NCI-H510A (cell line): ENCODE measurements at places on chromosomes 12 and 14.

DNA sequence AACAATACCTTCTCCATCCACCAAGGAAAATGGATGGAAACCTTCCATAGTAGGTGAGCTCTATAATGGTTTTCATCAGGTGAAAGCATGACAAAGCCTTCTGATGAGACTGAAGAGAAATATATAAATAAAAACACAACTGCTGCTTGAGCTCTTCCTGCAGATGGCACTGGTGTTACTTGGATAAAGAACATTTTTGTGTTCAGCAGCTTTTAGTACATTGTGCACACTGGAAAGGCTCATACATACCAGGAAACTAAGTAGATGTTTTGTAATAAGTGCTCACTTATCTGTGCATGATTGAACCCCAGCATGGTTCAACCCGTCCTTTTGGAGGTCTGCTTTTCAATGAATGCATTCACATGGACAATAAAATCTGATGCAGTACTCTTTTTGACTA, 357.3 kb upstream of the MIS18BP1 start:
- no peak for DNase-seq

- DNase-seq = no peak
Observed at GRCh38 chr14:77314043-77314442, 6.6 kb downstream of the POMT2 start.

DNA sequence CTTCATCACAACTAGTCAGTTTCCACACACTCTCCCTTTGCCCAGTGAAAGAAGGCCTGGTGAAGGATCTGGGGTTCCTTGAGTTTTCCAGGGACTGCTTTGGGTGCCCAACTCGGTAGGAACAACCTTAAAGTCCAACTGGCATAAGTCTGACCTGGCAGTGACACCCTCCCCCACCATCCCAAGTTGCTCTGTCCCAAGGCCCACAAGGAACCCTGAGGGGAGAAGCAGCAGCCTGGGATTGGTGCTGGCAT, 1.6 kb downstream of the KMT2D start:
- no peak for DNase-seq

- DNase-seq = no peak
Observed at GRCh38 chr14:73878436-73878835, 8.2 kb upstream of the ZNF410 start.

GRCh38 chr14:21880918-21881317, 207.3 kb upstream of the OR4E1 start:
- no peak for DNase-seq

GRCh38 chr14:87732562-87732961, 260.4 kb downstream of the GALC start:
- no peak for DNase-seq

DNA sequence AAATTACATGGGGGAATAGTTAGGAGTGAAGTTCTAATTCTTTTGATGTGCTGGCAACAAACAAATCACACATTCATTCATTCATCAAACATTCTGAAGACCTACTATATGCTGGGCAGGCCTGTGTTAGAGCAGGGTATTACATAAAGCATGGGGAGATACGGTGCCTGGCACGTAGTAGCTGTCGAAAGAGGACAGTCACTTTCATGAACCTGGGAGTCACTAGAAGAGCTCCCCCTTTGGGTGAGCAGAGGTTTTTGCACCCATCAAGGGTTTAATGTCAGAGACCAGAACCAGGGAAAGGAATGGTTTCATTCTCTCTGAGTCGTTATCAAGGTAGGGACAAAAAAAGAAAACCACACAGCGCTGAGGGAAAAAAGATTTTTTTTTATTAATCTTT, 10.0 kb downstream of the LHX5 start:
- no peak for DNase-seq

DNA sequence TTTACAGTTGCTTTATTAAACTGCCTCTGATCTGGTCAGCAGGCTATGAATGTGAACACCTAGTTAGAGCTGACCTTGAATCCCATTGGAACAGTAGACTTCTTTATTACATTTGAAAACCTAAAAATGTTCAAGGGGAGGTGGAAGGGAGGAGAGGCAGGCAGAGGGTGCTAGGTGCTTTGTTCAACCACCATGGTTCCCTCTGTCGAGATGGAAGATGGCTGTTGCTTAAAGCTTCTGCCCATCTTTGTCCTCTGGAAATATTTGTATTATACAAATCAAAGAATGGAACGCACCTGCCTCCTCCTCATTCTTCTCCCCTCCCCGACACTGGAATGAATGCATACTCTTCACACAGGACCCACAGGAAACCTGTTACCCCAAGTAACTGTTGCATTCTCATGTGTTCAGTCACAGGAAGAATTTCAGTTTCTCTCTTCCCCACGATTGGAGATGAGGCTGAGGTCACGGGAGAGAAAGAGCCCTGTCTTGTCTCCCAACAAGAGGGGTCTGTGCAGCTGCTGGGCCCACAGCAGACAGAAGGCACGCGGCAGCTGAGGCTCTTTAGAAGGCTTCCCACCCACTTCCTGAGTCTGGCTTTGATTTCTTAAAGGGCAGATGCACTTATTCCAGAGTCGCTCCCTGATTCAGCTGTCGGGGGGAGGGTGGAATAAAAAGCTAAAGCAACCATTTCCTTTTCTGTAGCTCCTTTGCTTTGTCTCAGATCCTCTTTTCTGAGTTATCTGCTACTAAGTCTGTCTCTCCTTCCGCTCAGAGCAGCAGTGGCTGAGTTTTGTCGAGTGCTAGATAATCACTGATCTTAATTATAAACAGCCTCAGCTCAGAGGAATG, 217.9 kb upstream of the BTG1 start:
- DNase-seq = no peak

DNA sequence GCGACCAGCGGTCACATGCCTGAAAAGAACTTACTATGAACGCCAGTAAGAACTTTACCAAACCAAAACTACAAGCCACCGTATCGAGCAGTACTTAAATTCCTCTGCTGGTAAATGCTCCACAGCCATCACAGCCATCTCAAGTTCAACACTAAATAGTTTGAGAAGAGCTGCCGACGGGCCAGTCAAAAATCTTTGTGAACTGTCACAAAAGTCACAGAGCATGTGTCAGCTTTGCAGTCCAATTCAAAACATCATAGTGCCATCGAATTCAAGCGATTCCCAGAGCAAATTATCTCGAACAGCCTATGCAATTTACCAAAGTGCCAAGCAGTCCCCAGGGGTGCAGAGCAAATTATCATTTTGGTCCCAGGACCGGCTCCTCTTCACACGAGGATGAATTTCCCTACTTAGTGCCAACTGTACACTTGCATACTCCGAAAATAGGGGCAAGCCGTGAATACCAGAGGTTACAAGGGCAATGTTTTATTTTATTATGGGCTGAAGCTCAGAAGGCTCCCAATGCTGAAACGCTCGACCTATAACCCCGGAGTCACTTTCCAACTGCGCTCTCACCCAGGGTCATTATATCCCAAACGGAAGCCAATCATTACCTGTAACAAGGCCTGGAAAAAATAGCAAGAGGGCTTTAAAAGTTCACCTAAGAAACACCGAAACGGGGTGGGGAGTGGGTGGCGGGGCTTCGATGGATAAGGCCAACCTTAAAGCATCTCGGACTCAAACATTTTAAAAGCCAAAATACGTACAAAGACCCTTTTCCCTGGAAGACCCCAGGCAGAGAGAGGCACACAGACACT, 1.1 kb downstream of the LRP6 start:
- DNase-seq = no peak

DNA sequence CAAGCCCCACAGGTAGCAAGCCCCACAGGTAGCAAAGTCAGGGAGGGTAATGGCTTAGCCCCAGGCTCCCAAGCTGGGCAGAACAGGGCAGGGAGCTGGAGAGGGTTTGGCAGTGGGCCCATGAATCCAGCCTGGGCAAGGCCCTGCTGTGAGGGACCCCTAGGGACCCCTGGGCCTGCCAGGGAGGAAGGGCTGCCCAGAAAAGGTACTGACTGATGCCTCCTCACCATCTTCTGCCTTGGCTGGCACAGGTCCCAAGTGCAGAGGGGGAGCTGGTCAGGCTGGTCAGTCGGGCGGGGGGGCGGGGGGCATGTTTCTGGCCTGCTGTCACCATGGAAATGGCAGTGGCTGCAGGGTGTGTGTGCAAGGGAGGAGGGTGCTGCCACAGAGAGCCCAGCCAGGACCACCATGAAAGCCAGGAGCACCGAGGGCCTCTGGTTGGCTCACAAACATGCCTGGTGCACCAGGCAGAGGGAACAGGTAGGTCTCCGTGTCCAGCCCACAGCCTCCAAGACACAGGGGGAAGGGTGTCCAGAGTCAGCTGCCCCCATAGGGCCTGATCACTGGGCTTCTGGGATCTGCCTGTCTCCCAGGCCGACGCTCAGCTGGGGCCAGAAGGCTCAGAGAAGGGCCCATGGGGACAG, 1.5 kb upstream of the CRIP2 start:
- DNase-seq = no peak

DNA sequence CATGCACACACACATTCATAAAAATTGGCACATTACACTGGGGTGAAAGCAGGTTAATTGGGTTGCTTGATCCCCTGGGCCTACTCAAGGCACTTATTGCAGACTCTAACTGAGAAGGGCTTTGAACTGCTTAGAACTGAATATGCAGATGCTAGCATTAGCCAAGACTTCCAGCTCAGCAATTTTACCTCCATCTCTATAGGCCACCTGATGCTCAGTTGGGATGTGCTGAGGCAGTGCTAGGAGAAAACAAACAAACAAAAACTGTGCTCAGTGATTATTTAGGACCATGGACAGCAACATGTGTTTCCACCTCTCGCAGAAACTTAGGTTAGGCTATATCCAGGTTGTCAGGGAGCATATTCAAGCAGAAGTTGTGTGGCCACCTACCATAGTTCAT, 124.8 kb upstream of the WSCD2 start:
- DNase-seq = no peak

DNA sequence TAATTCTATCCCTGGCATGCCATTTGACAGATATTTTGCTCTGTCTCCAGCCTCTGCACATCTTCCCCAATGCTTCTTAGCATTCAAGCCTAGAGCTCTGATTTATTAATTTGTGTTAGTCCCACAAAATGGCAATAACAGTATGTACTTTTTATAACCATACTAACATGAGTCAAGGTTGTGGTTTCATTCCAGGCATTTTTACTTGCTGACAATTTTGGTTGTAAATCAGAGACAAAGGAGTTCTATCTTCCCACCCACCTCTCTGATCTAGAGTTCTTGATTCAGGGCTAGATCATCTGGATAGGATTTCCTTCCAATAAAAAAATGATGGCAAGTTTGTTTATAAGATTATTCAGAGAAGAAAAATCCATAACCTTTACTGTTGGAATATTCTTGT, 18.5 kb upstream of the CISTR start:
- DNase-seq = no peak

DNA sequence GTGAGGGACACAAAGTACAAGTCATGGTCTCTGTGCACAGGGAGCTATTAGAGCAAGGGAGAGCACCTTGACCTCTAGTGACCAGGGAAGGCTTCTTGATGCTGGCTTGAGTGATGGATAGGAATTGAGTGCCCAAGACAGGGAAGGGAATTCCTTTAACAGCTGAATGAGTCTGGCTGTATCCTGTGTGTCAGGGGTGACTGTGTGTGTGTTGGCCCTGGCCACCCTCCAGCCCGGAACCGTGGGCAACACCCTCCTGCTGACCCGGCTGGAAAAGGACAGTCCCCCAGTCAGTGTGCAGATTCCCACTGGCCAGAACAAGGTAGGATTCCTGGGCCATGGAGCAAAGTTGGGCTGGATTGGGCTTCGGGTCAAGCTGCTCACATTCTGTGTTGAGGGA, 5.5 kb upstream of the PFDN5 start:
- no peak for DNase-seq

GRCh38 chr12:99282624-99283023, 364.9 kb upstream of the GARIN6 start:
- DNase-seq = no peak

DNA sequence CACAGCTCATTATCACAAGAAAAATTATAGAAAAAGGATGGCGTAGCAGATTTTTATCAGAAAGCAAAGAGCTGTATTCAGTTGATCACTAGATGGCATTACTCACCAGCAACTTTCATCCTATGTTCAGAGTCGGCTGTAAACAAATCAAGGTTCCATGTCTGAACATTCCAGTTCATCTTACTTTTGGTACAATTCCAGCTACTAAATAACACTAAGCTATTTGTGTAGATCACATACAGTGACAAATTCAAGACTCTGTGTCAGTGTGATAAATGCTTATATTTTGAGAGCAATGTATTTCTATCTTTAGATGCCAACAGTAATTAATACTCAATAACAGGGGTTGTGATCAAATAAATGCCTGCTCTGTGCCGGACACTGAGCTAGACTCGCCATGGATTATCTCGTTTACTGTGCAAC, 30.1 kb downstream of the NRDE2 start:
- peak; percentile 15 for DNase-seq

GRCh38 chr14:35503646-35504045, 30.3 kb upstream of the INSM2 start:
- no peak for DNase-seq

DNA sequence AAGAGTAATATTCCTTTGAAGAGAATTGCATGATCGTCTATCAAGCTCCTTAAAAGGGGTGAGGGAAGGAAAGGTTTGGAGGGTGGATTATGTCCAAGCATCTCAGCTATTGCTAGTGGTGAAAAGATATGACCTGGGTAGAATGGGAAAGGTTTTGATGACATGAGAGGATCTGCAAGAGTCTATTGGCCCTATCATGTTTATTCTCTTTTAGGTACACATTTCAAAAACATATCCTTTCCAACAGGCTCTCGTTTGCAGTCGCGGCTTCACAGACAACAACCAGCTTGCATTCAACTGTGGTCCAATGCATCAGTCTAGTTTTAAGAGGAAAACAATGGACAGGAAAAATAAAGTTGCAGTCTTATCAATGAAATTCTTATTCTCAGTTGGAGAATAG, 17.1 kb downstream of the FOXG1 start:
- no peak for DNase-seq

DNA sequence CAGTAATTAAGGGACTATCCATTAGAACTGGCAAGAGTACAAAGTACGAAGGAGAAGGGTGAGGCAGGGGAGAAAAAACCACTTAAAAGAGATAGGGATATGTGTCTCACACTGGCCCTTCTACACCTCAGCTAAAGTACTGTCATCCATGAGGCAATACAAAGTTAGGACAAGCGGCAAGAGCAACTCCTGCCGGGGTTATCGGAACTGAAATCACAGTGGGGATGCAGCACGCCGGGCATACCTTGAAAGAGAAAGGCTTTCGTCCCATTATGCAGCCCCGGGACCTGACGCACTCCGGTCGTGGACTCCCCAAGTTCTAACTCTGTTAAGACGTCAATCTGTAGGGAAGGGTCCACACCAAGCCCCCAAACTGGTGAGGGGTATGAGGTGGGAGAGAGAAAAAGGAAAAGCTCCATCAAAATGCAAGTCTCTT, 1.1 kb downstream of the NELL2 start:
- no peak for DNase-seq

DNA sequence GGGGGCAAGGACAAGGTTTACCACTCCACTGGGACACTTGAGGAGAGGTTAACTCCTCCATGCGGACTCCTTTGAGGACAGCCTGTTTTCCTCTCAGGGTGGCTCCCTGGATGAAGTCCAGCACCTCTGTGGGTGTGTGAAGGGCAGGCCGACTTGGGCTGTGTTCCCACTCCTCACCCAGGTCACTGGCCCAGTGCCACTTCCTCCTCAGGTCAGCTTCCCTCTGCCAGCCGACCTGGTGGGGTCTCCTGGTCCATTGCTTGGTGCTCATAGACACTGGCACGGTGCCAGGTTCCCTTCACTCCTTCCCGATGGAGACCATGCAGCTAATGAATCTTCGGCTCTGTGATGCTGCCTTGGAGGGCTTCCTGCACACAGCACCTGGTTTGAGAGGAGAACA, 146.4 kb upstream of the RTL1 start:
- no peak for DNase-seq
